Activated CD8-positive, alpha-beta T cell treated with anti-CD3 and anti-CD28 coated beads, Interleukin-2, amount 10 ng/mL, durations not matched to agents 7 days and 5 days (primary cell): ENCODE measurements at places on chromosomes 3 and 15. TPM values are rescaled to one million over a fixed set of nuclear protein-coding genes. Genes with fewer than 3 reads are reported as not detected.

TRPM1 gene
- not detected for total RNA-seq

CCNB2 gene
- total RNA-seq, result 112 TPM

DAPK2 gene
- total RNA-seq, result 1.5 TPM

MPI gene
- total RNA-seq, result 55.7 TPM

SAMMSON gene
- not detected for total RNA-seq

EPHA6 gene
- not detected for total RNA-seq

GOLGA8S gene
- total RNA-seq, result 1.0 TPM

DNA sequence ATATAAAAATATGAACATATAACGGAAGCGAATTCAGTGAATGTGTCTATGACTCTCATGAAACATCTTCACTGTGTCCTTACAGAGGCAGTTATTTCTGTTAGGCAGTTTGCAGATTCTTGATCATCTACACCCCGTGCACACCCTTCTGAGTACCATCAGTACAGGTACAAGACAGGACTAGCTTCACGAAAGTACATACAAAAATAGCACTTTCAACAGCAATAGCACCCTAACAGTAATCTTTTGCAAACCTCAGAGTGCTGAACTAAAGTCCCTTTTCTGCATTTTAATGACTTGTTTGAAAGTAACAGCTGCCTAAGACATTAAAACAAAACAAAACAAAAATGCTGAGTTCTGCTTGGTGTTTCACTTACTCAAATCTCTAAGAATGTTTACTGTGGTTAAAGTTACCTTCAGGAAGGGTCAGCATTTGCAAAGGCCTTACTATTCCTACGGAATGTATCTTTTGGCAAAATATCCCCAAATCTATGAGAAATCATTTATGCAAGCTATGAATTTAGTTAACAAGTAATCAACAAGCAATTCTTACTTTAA lies 104.1 kb downstream of the CNTN3 start:
- H3K27me3 ChIP-seq, result no peaks in the 10 kb centered on the region
- H3K4me1 ChIP-seq, result no peaks in the 10 kb centered on the region
- H3K36me3 ChIP-seq, result no peaks in the 10 kb centered on the region
- H3K27ac ChIP-seq, result no peak overlapping the region
- no peak overlapping the region for H3K4me3 ChIP-seq
- DNase-seq, result no peak

GRCh38 chr15:40762919-40763800 lies 708 bp upstream of the GCHFR start:
- H3K27me3 ChIP-seq, result peaks cover 4% of the 10 kb centered on the region
- H3K36me3 ChIP-seq, result peaks cover 7% of the 10 kb centered on the region
- peak overlapping the region; percentile 91 for H3K27ac ChIP-seq
- peaks cover 36% of the 10 kb centered on the region for H3K4me1 ChIP-seq
- peak; percentile 58 for DNase-seq
- peak overlapping the region; percentile 86 for H3K4me3 ChIP-seq

DNA sequence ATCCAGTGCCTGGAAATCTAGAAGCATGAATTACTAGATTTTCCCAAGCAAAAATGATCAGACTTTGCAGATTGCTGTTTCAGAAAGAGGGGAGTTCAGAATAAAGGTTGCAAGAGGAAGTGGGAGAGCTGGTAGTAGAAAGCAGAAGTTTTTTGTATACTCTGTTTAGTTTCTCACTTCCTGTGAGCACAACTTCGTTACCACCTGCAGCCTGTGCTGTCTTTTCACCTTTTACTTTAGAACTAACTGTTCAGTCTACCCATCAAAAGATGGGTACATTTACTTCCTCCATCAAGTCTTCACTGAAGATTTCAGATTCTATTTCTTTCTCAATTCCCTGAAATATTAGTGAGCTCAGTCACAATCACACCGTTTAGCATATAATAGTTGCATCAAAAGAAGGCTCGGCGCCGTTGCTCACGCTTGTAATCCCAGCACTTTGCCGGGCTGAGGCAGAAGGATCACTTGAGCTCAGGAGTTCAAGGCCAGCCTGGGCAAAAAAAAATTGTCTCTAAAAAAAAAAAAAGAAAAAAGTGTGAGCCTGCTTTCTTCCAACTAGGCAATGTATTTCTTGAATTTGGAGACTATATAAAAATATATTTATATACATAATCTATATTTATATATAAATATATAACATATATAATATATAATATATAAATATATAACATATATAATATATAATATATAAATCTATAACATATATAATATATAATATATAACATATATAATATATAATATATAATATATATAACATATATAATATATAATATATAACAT lies 1.8 kb upstream of the CEP97 start:
- DNase-seq, result peak; percentile 45
- no peaks in the 10 kb centered on the region for H3K27me3 ChIP-seq
- peak overlapping the region; percentile 85 for H3K27ac ChIP-seq
- H3K4me1 ChIP-seq, result peaks cover 45% of the 10 kb centered on the region

- no peak overlapping the region for H3K27ac ChIP-seq
- DNase-seq, result no peak
- no peaks in the 10 kb centered on the region for H3K4me1 ChIP-seq
- no peaks in the 10 kb centered on the region for H3K27me3 ChIP-seq
These were observed 806.9 kb downstream of the GRM7 start for GRCh38 chr3:7667774-7668173.

GRCh38 chr3:4980229-4981203 lies 1.3 kb downstream of the BHLHE40 start:
- H3K4me1 ChIP-seq, result peaks cover 49% of the 10 kb centered on the region
- H3K36me3 ChIP-seq, result peaks cover 63% of the 10 kb centered on the region
- peak; percentile 93 for DNase-seq
- H3K27ac ChIP-seq, result peak overlapping the region; percentile 96
- peak overlapping the region; percentile 91 for H3K4me3 ChIP-seq
- no peaks in the 10 kb centered on the region for H3K27me3 ChIP-seq

DNA sequence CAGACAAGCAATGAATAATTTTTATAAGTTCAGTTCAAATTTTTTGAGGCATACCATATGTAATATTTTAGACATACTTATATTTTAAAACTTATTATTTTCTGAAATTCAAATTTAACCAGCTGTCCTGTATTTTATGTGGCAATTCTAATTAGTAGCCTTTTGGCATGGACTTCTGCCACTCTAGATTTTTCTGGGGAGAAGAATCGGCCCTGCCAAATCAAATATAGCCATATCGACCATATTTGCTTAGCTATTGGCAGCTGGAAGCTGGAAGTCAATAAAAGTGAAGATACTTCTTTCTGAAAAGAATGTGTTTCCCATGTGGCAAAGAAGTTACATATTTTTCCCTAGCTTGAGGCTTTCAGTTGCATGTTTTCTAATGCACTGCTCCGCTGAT lies 9.4 kb upstream of the RBMS3 start:
- H3K36me3 ChIP-seq, result no peaks in the 10 kb centered on the region
- H3K4me3 ChIP-seq, result no peak overlapping the region
- H3K27me3 ChIP-seq, result no peaks in the 10 kb centered on the region
- DNase-seq, result no peak
- peaks cover 5% of the 10 kb centered on the region for H3K4me1 ChIP-seq

DNA sequence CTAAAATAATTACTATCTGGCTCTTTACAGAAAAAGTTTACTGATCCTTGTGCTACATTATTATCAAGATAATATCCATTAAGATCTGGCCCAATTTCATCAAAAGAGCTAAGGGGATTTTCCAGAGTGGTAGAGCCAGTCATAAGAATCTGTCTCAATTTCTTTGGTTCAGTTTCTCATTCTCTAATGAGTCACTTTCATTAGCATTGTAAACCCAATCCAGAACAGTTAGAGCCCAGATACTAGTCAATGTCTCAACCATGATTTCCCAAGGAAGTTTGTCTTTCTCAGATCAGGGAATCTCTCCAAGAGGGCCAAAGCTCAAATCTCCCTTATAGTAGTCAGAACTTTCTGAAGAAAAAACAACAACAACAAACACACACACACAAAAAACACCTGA lies 131.1 kb upstream of the PPP2R3A start:
- DNase-seq, result no peak
- H3K4me1 ChIP-seq, result no peaks in the 10 kb centered on the region
- H3K36me3 ChIP-seq, result no peaks in the 10 kb centered on the region
- no peaks in the 10 kb centered on the region for H3K27me3 ChIP-seq
- no peak overlapping the region for H3K27ac ChIP-seq

GRCh38 chr15:99430881-99431401 lies 134.8 kb upstream of the MEF2A start:
- H3K4me3 ChIP-seq, result no peak overlapping the region
- H3K36me3 ChIP-seq, result no peaks in the 10 kb centered on the region
- H3K27me3 ChIP-seq, result peaks cover 5% of the 10 kb centered on the region
- no peak for DNase-seq
- H3K27ac ChIP-seq, result no peak overlapping the region

- no peaks in the 10 kb centered on the region for H3K36me3 ChIP-seq
- H3K4me1 ChIP-seq, result peaks cover 20% of the 10 kb centered on the region
- H3K4me3 ChIP-seq, result no peak overlapping the region
- H3K27ac ChIP-seq, result no peak overlapping the region
These were observed 695.4 kb downstream of the FHIT start for GRCh38 chr3:60555686-60556354.

DNA sequence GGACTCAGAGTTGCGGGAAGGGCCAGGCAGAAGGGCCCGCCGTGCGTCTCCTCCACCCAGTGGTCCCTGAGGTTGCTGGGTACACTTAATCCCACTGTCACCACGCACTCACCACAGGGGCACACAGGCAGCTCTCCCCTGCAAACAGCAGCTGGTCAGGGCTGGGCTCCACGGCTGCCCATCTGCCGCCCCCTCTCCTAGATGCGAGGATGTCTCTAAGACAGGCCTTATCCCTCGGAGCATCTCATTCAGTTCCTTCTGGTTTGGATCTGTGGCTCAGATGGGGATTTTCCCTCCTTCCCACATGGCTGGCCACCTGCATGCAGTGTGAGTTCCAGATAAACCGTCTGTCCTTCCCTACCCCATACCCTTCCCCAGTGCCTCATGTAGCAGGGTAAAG lies 26.3 kb downstream of the MRPS11 start:
- no peaks in the 10 kb centered on the region for H3K4me1 ChIP-seq

DNA sequence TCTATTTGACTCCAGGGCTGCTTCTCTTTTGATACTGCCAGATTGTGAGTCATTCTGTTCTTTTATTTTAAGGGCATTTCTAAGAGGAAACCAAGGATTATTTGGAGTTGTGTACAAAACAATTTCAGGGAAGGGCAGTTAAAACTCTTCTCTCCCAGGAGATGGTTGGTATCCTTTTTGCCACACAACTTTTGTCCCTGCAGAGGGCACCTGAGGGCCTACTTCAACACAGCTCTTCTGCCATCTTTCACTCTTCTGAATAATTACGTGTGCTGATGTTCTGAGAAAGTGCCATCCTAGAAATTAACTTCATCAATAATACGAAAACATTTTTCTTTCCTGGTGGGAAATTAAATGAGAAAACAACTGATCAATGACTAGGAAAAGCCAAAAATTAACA lies 75.7 kb upstream of the GADL1 start:
- DNase-seq, result no peak
- no peaks in the 10 kb centered on the region for H3K36me3 ChIP-seq

GRCh38 chr3:42814914-42815507 lies 5.8 kb downstream of the ACKR2 start:
- H3K4me1 ChIP-seq, result no peaks in the 10 kb centered on the region
- no peak for DNase-seq
- H3K4me3 ChIP-seq, result no peak overlapping the region
- H3K36me3 ChIP-seq, result no peaks in the 10 kb centered on the region

DNA sequence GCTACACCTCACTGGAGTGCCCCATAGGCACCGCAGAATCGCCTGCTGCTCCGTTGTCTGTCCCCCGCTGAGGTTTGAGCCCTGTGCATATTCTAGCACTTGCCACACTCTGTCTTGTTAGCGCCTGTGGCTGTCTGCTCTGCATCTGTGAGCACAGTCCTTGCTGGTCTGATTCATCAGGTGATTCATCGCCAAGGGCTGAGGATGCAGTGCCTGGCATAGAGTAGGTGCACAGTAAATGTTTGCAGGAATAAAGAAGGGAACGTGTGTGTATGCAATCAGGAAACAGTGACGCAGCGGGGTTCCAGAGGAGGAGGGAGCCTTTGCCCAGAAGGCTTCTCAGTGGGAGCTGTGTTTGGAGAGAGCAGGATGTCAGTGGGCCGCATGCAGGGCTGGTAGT lies 124.0 kb upstream of the PLXNA1 start:
- no peaks in the 10 kb centered on the region for H3K27me3 ChIP-seq
- no peak for DNase-seq
- no peaks in the 10 kb centered on the region for H3K36me3 ChIP-seq
- no peak overlapping the region for H3K4me3 ChIP-seq
- no peaks in the 10 kb centered on the region for H3K4me1 ChIP-seq
- no peak overlapping the region for H3K27ac ChIP-seq

DNA sequence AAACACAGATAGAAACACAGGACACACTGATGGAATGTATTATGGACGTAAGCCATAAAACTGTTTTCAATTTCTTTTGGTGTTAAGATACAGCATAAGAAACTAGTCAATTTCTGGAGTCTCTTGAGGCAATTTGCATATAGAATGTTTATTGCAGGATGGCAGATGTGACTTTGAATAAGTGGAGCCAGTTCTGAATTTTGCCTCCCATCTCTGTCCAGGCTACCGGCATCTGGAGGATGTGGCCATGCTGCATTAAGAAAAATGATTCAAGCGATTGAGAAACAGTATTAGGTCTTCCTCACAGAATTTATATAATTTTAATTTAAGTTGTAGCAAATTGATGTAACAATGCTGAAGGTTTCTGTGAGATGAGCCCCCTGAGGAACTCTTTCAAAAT lies 81.5 kb downstream of the CHST2 start:
- no peaks in the 10 kb centered on the region for H3K36me3 ChIP-seq
- H3K27ac ChIP-seq, result no peak overlapping the region
- H3K4me1 ChIP-seq, result no peaks in the 10 kb centered on the region
- no peak overlapping the region for H3K4me3 ChIP-seq
- DNase-seq, result no peak

DNA sequence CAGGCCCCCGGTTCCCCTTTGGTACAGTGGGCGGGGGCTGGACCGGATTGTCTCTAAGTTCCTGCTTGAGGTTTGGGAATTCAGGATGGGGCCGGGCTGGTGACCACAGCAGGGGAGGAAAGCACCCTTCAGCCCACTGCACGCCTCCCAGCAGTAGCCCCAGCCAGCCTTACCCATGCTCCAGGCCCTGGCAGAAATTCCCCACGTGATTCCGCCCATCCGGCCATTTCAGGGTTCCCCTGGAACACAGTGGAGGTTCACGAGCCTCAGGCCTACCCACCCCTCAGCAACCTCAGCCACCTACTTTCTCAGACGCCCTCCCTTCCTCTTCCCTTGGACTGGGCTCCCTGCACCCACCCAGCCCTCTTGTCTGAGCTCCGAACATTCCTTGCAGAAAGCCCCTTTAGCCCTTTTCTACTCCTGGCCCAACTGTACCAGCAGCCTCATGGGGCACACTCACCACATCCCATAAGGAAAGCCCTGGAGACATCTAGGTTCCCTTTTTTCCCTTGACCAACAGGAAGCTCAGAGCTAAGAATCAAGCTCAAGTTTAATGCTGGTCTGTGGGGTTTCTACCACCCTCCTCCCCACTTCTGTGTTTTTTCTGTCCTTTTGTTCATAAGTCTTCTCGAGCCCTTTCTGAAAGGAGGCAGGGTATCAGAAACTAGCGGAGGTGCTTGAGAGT lies 11.5 kb downstream of the ALS2CL start:
- H3K4me1 ChIP-seq, result no peaks in the 10 kb centered on the region
- no peaks in the 10 kb centered on the region for H3K27me3 ChIP-seq
- H3K27ac ChIP-seq, result no peak overlapping the region

- no peak overlapping the region for H3K27ac ChIP-seq
- peak; percentile 60 for DNase-seq
- peaks cover 22% of the 10 kb centered on the region for H3K27me3 ChIP-seq
These were observed 19.5 kb upstream of the COMMD2 start for GRCh38 chr3:149771652-149772271.
